Large intestine (tissue), 12 donors: ENCODE measurements at places on chromosomes 16 and 17. TPM values are rescaled to one million over a fixed set of nuclear protein-coding genes. Genes with fewer than 3 reads are reported as not detected.

DNA sequence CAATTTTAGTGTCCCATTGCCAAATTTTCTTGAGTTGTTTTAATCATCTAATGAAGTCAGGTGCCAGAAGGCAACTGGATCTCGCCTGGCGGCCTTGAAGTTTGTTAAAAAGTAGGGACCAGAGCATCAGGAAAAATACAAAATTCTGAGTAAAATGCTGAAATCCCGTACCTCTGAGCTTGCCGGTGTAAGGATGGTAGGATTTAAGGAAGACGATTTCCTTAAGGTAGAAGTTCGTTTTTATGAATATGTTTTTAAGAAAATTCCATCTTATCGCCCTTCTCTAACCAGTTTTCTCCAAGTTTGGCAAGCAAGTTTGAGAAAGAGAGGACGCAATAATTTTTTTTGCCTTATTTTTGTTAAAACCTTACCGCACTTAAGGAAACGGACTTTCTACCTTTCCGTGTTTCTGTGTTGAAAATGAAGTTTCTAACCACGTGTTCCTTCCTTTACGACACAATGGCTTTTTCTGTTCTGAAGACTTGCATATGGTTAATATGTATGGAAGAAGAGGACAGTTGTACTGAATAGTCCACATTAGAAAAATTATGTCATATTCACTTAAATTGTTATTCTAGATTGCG lies 748 bp downstream of the ATF7IP2 start:
- DNase-seq, result peak; percentile 67

DNA sequence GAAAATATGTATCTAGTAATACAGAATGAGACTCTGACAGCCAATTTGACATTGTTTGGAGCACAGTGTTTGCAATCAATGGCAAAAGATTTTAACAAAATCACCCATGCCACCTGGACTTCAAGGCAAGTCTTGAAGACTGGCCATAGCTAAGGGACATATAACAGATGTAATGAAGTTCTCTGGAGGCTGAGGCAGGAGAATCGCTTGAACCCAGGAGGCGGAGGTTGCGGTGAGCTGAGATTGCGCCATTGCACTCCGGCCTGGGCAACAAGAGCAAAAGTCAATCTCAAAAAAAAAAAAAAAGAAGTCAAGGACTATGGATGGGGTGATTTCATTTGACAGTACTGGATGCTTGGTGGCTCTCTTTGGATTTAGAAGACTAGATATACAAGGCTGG lies 5.6 kb upstream of the BPTF start:
- no peak for DNase-seq

GRAPL gene
- polyA plus RNA-seq, result 3.4 TPM

CD300E gene
- 0.12 TPM for polyA plus RNA-seq

SLFN14 gene
- polyA plus RNA-seq, result 0.21 TPM

IRF8 gene
- polyA plus RNA-seq, result 35.4 TPM

P2RX5 gene
- 2.2 TPM for polyA plus RNA-seq
